ENCODE measurements at places on chromosomes 2 and 18. TPM values are rescaled to one million over a fixed set of nuclear protein-coding genes. Genes with fewer than 3 reads are reported as not detected.

KCNF1 gene
- not detected for total RNA-seq

C2orf80 gene
- 0.45 TPM for total RNA-seq

DNA sequence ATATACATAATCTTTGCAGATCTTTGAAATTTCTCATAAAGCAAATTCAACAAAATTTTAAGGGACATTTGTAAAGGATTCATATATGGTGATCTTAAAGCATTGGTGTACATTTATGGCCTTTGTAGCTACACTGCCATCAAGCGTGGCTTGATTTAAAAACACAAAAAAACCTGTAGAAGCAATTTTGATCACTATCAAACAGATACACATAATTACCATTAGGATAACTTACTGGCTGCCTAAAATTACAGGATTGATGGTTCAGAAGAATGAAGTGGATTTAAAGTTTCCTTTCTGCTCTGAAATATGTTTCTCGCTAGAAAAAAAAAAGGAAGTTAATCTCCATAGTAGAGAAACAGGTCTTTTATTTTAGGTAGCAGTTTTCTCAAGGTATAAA is 31.4 kb downstream of the MAPRE2 start:
- no peak for DNase-seq

DNA sequence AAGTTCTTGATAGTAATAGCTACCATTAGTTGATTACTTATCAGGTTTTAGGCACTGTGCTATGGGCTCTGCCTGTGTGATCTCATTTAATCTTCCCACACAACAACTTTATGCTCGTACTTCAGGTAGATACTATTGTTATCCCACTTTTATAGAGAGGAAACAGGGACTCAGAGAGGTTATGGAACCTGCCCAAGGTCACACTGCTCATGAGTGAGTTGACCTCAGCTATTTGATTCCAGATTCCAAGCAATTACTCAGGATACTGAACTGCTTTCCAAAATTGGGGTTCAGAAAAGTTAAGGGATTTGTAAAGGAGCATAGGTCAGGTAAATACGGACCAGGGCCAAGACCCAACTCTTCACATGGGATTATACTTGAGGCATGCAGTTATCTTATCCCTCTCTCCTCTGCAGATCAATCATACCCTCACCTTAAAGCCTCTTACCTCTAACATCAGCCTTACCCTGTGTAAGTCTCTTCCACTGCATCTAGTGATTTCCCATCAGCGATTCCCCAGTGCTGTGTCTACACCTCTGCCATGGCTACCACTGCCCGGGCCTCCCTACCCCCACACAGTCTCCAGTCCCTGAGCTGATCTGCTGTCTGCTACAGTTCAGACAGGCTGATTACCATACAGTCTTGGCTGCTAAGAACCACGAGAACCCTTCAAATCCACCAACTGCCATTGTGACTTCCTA is 74.4 kb downstream of the ANTXR1 start:
- DNase-seq: no peak

DNA sequence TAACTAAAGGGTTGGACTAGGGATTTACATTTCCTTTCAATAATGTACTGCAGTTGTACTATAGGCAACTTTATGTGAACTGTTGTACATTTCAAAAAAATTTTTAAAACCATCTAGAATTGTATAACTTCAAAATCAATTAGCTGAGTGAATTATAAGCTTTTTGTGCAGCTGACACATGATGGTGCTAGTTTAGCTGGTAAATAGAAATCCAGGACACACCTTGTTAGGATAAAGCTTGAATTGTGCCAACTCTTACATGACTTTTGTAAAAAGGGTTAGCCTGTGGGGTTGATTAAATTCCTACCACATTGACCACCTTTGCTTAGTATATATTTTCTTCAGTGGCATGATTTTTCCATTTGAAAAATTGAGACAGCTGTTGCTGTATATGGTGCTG is 104.4 kb downstream of the CPS1 start:
- DNase-seq: no peak

EVA1A gene
- 7.4 TPM for total RNA-seq
